Activated naive CD4-positive, alpha-beta T cell treated with Interleukin-2 at 50 U/mL for 16 hours (primary cell): ENCODE measurements at places on chromosomes 7 and 10.

GRCh38 chr7:130419658-130420057, 21.2 kb downstream of the CEP41 start:
- DNase-seq, result no peak

DNA sequence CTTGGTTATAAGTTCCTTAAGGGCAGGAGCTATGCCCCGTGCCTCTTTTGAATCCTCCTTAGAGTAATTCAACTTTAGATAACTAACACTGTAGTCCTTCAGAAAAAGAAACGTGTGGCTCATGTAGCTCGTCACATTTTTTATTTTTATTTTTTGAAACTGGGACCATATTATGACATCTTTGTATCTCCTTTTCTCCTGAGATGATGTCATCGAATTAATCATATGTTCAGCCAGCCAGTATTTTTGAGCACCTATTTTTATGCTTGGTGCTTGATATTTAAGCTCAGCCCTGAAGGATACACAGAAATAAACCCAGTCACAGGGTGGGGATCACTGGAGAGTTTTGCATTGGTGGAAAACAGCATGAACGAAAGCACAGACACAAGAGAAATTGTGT, 22.6 kb upstream of the CELF2 start:
- no peak for DNase-seq

DNA sequence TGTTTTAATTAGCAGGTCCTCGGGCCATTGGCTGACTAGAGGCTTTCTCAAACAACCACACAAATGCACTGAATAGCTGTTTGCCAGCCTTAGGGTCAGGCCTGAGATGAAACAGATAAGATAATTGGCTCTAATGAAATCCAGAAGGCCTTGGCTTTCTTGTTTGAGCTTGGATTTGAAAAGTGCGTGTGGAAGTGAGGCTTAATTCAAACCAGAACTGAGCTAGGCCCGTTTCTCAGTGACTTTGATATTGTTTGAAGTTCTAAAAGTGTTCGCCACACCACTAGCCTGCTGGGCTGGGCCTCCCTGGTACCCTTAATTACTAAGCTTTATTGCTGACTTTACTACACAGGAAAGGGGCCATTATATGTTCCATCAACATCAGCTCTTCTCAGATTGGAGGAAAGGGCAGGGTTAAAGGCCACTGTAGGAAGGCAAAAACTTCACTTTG, 270.6 kb downstream of the TWIST1 start:
- no peak for DNase-seq

DNA sequence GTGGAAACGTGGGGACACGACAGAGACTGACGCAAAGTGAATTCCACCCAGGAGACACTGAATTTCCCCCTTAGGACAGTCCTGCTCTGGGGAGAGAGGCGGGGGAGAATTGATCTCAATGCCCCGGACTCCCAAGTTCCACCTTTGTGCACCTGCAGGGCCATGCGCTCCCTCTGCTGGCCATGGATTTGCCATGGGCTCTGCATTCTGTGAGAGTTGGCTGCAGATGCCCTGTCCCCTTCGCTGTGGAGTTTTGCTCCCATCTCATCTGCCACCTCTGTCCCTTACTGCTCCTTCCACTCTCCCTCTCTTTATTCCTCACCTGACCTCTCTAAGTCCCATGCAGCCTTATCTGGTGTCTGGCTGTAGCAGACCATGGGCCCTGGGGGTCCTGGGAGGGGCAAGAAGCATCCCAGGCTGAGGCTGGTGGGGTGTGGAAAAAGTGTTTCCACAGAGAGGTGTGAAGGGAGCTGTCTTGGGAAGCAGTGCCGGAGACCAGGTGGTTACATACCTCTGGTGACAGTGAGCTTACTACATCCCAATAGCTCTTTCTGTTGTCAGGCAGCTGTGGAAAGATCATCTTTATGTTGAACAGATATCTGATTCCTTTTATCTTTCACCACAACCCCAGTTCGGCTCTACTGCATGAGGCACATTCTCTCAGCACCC, 14.3 kb downstream of the GHRHR start:
- DNase-seq, result no peak

DNA sequence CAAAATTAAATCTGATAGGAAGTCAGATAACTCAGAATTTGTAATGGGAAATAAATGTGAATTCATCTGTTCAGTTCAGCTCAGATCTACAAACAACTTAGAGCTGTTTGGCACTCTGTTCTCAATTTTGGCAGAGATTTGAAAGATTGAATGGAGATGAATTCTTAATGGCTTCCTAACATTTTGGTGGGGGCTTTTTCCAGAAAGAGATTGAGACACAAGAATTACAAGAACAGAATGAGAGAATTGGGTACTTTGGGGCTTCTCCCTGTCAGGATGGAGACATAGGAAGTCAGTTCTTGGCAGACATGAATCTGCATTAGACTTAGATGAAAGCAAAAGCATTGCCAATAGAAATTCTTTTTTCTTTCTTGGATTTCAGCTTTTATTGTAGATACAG, 39.0 kb upstream of the PTPRZ1 start:
- DNase-seq, result no peak

DNA sequence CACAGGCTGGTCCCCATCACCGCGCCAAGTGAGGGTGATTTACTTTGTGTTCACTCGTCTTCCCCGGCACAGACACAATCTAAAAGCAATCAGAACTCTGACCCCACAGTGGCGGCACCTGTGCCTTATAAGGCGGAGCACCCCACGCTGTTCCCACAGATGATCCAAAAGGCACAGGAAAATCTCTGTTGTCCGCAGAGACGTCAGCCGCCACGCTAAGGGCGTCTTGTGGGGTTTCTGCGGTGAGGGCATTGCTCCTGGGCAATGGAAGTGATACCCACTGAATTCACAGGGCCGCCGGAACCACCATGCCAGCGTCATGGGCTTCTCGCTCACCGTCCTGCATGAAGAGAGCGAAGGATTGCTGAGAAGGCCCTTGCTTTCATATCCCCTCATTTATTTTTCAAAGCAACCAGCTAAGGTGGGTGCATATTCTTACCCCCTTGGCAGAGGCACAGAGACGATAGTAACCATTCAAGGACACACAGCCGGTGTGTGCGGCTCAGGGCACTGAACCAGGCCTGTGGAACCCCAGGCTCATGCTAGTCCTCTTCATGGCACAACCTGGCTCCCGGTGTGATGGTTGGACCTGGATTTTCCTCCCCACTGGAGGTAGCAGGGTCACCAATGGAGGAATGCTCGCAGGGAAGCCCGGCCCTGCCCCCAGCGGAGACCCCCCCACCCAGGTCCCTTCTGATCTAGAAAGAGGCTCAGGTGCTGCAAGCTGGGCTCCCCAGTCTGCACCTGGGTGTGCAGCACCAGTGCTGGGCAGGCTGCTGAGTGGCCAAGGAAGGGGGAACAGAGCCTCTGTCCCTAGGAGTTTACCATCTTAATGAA, 279.0 kb downstream of the TCERG1L start:
- DNase-seq, result no peak

GRCh38 chr7:151927540-151927939, 28.7 kb upstream of the GALNTL5 start:
- no peak for DNase-seq
